ENCODE measurements at places on chromosomes 3 and 15.
A peak's percentile ranks its signal among the peaks of the same experiment; 100 is the strongest.

DNA sequence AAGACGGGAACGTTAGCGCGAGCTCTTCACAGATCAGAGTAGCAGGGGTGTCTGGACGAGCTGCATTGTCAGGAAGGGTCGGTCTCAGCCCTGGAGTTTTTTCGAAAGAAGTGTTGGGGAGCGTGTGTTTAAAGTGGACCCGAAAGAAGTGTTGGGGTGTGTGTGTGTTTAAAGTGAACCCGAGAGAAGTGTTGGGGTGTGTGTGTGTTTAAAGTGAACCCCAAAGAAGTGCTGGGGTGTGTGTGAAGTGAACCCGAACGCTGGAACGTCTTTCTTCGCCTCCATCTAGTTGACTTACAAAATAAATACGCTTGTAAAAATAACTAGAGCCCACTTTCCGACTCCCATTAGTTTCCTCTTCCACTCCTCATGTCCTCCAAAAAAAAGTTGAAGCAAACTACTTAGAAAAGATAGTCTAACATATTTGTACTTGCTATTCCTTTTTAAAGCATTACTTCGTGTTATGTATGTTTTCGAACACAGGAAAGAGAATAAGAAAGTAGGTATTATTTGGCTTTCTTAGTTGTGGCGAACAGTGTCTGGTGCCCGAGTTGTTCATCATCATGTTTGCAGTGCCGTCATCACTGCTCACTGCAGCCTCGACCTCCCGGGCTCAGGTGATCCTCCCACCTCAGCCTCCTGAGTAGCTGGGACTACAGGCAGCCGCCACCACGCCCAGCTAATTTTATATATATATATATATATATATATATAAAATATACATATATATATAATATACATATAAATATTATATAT lies 1.0 kb downstream of the LRCH3 start:
- peak; percentile 39 for DNase-seq

GRCh38 chr15:100721758-100722550 lies 119.6 kb downstream of the ASB7 start:
- no peak for DNase-seq

GRCh38 chr15:69032703-69033373 lies 18.3 kb downstream of the NOX5 start:
- DNase-seq = no peak

- no peak for DNase-seq
These were observed 24.3 kb downstream of the THBS1 start for GRCh38 chr15:39605146-39605545.

- DNase-seq = no peak
These were observed 235.9 kb downstream of the SOX2 start for GRCh38 chr3:181947606-181948005.

GRCh38 chr3:175003590-175003989 lies 144.5 kb downstream of the NAALADL2 start:
- no peak for DNase-seq

DNA sequence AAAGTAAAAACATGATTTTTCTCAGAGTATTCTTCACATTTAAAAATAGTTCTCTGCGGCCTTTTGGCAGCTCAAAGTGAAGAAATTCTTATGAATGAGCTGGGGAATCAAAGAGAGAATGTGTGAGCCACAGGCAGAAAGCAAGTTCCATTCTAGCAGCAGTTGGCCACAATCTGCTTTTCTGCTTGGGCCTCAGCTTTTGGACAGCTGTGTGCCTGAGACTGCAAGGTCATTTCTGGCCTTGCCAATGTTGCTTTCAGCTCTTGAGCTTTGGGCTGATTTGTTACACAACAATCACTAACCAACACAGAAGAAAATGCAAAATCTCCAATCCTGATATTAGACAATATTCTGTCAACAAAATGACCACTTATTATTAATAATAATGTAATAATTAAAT lies 14.4 kb upstream of the TM4SF4 start:
- no peak for DNase-seq

DNA sequence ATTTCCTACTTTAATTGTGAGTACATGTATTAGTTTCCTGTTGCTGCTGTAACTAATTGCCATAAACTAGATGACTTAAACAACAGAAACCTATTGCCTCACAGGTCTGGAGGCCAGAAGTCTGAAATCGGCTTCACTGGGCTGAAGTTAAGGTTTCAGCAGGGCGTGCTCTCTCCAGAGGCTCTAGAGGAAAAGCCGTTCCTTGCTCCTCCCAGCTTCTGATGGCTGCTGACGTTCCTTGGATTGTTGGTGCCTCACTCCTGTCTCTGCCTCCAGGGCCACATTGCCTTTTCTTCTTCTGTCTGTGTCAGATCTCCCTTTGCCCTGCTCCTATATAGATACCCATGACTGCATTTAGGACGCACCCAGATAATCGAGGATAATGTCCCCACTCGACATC lies 80.9 kb downstream of the ARHGAP31 start:
- DNase-seq = no peak

- no peak for DNase-seq
These were observed 15.4 kb downstream of the TMOD3 start for GRCh38 chr15:51844747-51845426.

GRCh38 chr3:58588030-58588614 lies 10.9 kb upstream of the FAM107A start:
- DNase-seq = no peak

DNA sequence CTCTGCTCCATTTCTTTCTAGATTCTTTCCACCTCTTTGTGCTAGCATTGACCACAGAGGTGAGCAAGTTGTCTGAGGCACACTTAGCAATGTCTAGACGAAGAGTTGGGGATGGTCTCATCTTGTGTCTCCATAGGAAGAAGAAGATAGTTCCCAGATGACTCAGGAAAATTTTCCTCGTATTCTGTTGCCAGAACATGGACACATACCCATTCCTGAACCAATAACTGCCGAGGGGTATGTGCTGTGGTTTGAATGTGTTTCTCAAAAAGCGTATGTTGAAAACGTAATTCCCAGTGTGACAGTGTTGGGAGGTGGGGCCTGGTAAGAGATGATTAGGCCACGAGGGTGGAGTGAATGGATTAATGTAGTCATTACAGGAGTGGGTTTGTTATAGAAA lies 107.5 kb upstream of the GALNT15 start:
- no peak for DNase-seq

DNA sequence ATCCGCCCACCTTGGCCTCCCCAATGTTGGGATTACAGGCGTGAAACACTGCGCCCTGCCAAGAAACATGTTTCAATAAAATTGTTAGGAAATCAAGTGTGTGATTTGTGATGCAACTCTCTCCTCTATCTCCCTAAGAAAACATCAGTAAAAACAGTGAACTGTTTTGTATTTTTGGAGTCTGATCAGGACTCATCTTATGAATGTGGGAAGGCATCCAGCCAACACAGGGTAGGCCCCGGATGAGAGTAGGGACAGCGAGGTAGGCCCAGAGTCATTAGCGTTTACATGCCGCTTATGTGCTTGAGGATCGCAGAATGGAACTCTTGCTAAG lies 884 bp upstream of the GLYCTK start:
- no peak for DNase-seq

- DNase-seq = no peak
These were observed 89.9 kb upstream of the TBL1XR1 start for GRCh38 chr3:177287231-177287630.

DNA sequence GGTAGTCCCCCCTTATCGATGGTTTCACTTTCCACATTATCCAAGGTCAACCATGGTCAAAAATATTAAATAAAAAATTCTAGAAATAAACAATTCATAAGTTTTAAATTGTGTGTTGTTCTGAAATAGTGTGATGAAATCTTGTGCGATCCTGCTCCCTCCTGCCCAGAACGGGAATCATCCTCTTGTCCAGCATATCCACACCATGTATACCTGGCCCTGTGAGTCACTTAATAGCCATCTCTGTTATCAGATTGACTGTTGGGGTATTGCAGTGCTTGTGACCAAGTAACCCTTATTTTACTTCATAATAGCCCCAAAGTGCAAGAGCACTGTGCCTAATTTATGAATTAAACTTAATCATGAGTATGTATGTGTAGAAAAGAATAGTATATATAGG lies 19.1 kb downstream of the FAM81A start:
- no peak for DNase-seq

DNA sequence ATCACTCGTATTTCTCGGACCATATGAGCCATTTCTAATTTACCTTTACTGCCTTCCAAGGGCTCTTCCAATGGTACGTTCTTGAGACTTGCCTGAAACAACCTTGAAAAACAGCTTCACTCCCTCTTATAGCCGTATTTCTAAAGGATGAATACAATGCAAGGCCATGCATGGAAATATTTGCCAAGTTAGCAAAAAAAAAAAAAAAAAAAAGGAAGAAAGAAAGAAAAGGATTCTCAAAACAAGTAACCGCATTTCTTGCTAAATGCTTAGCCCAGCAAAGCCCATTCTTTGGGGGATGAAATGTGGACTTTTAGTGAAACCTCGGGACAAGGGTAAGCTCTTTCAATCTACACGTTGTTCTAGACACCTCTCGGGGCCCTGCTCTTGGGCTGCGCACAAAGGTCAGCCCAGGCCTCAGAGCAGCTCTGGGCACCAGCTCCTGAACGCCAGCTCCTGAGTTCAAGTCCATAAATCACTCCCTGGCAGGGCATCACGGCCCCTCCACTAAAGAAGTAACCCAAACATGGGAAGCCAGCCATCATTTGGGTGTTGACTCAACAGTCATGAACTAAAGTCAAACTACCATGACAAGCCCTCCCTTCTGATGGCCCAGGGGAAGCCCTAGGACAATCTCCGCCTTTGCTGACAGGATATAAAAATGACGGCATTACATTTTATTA lies 132.7 kb downstream of the ADAMTS17 start:
- DNase-seq = no peak

DNA sequence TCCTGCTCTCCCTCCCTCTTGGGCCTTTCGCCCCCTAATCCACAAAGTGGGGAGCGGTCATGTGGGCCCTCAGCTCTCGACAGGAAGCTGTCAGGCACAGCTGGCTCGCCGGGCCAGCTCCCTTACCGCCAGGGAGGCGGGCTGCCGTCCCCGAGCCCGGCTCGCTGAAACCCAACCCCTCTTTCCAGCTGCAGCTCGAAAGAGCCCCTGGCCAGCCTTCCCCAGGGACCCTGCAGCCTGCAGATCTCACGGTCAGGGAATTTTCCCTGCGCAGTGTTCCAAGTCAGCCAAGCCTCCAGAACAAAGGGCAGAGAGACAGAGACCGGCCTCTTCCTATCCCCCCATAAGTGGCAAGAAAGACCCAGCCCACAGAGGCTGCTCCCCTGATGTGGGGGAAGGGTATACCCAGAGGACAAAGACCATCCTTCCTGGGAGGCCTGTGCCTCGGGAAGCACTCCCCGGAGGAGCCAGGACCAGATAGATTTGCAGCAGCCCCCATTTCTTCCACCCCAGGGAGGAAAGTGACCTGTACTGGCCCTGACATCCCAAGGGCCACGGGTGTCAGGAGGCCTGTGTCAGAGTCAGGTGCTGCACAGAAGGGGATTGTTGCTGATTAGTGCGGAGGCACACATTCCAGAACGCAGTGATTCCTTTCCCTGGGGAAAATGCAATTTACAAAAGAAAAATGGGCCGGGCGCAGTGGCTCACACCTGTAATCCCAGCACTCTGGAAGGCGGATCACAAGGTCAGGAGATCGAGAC lies 32.6 kb downstream of the MAGEF1 start:
- DNase-seq = no peak

DNA sequence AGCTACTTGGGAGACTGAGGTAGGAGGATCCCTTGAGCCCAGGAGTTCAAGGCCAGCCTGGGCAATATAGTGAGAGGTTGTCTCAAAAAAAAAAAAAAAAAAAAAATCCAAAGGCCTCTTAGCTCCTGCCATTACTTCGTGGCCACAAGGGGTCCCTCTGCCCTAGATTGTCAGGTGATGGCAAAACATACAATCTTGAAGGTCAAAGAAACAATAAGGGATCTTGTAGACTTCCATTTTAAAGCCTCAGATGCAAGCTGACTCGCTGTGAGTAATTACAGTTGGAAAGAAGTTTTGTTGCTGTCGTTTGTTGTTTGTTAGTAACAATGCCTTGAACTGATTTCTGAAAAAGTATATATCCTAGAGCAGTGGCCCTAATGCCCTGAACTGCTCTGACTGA lies 55.9 kb upstream of the PLCL2 start:
- peak; percentile 65 for DNase-seq

GRCh38 chr3:178459038-178459410 lies 77.2 kb upstream of the KCNMB2 start:
- DNase-seq = no peak

GRCh38 chr15:23773093-23773492 lies 86.0 kb upstream of the NDN start:
- no peak for DNase-seq

GRCh38 chr15:101161656-101162055 lies 90.2 kb downstream of the CHSY1 start:
- DNase-seq = no peak

DNA sequence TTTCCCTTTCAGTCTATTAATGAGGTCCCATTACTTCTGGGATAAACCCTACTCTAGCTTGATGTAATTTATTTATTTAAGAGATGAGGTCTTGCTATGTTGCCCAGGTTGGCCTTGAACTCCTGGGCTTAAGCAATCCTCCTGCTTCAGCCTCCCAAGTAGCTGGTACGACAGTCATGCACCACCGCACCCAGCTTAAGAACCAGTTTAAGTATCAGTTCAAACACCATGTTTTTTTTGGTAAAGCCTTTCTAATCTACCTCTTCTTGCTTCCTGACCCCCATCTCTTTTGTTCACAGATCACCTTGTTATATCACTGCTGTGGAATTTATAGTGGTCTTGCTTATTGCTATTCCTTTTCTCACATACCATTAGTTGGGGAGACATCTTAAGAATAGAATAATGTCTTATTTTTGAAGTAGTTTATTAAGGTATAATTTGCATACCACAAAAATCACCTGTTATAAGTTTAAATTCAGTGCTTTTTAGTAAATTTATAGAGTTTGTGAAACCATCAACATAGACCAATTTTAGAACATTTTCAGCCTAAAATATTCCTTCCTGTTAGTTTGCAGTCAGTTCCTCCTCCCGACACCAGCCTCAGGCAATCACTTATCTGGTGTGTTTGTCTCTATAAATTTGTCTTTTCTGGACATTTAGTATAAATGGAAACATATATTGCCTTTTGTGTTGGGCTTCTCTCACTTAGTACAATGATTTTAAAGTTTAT lies 257.9 kb downstream of the PDCD6IP start:
- DNase-seq = no peak

DNA sequence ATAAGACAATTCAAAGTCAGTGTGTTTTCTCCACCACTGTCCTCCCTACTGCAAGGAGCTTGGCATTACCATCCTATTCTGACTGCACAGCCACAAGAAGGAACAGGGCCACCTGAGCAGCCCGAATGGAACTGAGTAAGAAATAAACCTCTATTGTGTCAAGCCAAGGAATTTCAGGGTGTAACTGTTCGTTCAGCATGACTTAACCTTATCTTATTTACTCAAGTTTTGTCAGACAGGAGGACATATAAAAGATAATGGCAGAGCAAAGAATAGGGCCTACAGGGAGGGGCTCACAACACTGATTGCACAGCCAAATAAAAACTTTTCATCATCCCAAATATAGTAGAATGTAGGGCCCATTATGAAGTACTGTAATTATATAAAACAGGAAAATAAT lies 236.1 kb downstream of the NEK10 start:
- DNase-seq = no peak

All from hematopoietic multipotent progenitor cell treated with erythropoietin and hydrocortisone succinate and interleukin-3 and kit ligand, for 17 days (in vitro differentiated cells).